ENCODE measurements at places on chromosomes 6 and 20.

- DNase-seq, result peak; percentile 62
Measured at GRCh38 chr6:73180763-73181619, 44.3 kb downstream of the KHDC1L start.

GRCh38 chr6:139530561-139530960 lies 156.1 kb upstream of the CITED2 start:
- DNase-seq, result no peak

DNA sequence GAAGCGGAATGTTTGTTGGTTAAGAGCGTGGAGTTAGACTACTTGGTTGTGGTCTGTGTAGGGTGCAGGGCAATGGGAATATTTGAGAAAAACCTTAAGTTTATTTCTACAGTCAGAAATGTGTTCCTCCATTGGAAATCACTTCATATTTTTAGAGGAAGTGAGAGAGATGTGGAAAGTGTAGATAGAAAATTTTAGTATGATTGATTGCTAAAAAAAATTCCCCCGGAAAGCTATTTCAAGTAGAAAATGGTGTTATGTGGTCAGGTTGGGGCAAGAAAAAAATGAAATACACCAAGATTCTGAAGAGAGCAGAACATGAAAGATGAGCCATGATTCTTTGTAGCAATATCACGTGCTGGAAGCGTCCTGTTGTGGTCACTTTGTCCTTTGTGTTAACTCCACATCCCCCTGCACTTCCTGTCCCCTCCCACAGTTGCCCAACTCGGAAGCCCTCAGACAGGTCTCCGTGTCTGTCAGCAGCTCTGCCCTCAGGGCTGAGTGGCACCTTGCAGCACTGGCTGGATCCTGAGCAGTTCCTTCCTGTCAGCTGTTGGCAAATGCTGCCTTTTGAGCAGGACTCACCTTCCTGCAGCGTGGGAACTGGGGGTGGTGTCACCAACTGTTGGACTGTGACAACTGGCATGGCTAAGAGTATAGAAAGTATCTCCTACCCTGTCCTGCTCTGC lies 137.5 kb upstream of the SLC24A3 start:
- peak; percentile 41 for DNase-seq

GRCh38 chr6:29958921-29959320 lies 16.6 kb downstream of the HLA-A start:
- no peak for DNase-seq

DNA sequence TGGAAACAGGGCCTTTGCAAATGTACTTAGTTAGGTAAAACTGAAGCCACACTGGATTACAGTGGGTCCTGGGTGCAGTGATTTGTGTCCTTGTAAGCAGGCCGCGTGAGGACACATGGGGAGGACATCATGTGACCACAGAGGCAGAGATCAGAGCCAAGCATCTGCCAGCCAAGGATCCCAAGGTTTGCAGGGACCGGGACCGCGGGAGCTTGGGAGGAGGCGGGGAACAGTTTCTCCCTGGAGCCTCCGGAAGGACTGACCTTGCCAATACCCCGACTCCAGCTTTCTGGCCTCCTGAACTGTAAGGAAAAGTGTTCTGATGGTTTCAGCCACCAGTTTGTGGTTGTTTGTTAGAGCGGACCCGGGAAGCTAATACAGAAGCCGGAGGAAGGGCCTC lies 500.9 kb downstream of the PREX1 start:
- no peak for DNase-seq

DNA sequence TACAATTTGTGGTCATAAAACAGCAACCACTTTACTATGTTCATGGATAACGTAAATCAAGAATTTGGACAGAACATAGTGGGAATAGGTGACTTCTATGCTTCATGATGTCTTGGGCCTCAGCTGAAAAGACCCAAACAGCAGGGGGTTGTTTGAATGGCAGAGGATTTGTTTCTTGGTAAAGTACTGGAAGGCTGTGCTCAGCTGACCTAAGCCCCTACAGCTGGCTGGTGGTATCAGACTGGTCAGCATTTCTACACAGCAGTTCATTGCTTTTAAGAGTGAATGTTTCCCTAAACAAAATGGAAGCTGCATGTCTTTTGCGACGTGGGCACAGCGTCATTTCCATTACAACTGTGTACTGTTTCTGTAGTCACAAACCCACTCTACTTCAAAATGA lies 148.5 kb upstream of the DEFB112 start:
- DNase-seq, result no peak

DNA sequence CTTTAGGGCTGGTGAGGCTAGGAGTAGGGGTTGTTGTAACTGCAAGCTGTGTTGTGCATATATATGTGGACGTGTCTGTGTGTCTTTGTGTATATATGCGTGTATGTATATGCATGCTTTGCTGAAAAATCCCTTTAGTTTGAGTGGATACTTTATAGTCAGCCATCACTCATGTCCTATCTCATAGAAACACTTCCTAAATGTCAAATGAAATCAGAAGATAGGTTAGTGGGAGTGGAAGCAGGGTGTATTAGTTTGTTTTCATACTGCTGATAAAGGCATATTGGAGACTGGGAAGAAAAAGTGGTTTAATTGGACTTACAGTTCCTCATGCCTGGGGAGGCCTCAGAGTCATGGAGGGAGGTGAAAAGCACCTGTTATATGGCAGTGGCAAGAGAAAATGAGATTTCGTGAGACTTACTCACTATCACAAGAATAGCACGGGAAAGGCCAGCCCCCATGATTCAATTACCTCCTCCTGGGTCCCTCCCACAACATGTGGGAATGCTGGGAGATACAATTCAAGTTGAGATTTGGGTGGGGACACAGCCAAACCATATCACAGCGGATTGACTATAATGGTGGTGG lies 131.1 kb downstream of the JARID2 start:
- DNase-seq, result no peak

- no peak for DNase-seq
Measured at GRCh38 chr6:106959985-106960384, 14.5 kb downstream of the CD24 start.

GRCh38 chr6:142412241-142412640 lies 110.4 kb downstream of the ADGRG6 start:
- DNase-seq, result no peak
